ENCODE measurements at places on chromosomes 11 and 22. TPM values are rescaled to one million over a fixed set of nuclear protein-coding genes. Genes with fewer than 3 reads are reported as not detected.

SLC43A3 gene
- 44.4 TPM for total RNA-seq

DSCAML1 gene
- 10.6 TPM for total RNA-seq

GRCh38 chr11:75052457-75052856 is 44.2 kb downstream of the OR2AT4 start:
- H3K4me1 ChIP-seq = no peaks in the 10 kb centered on the region
- no peaks in the 10 kb centered on the region for H3K27me3 ChIP-seq
- H3K4me3 ChIP-seq = no peak overlapping the region
- no peaks in the 10 kb centered on the region for H3K36me3 ChIP-seq
- no peak overlapping the region for H3K27ac ChIP-seq

GP1BB gene
- total RNA-seq = 8.4 TPM

DNA sequence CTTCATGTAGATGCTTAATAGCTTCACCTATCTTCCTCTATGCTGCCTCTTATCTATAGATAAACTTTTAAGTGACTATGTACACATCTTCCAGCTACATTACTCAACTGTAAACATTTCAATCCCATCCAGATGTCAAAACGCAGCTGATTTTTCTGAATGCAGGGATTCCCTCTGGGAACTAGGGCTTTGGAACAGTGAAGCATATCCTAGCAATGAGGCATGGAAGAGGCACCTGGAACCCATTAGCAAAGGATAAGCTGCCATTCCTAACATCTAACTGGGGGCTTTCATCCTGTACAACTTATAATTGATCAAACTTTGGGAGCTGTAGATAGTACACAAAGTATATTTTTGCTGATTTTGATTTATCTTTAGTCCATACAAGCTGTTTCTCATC is 40.8 kb upstream of the OPCML start:
- no peak overlapping the region for H3K4me3 ChIP-seq
- no peak for DNase-seq
- H3K27me3 ChIP-seq = no peaks in the 10 kb centered on the region
- no peaks in the 10 kb centered on the region for H3K4me1 ChIP-seq
- H3K36me3 ChIP-seq = no peaks in the 10 kb centered on the region

GRCh38 chr11:22521226-22521625 is 104.4 kb downstream of the FANCF start:
- no peak overlapping the region for H3K27ac ChIP-seq
- no peaks in the 10 kb centered on the region for H3K4me1 ChIP-seq
- DNase-seq = no peak

Measured in ovary (tissue), 10 donors.